NCI-H226 (cell line): ENCODE measurements at places on chromosomes 6 and 20.

DNA sequence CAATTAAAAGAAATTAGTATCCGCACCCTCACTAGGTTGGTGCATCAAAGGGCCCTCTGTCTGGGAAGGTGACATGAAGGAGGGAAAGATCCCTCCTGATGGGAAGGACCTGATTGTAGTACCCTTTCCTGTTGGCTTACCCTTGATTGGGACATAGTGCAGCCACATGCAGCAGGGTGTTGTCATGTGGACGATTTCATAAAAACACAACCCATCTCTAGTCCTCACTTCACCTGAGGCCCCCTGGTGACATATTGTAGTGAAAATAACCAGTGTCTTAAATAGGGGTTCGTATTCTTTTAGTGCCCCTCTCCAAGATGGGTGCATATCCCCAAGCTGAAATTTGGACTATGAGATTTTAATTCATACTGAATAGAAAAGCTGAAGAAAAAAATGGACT, 97.3 kb downstream of the SLX4IP start:
- DNase-seq, result no peak

- DNase-seq, result no peak
Measured at GRCh38 chr6:16374461-16375200, 136.2 kb downstream of the GMPR start.

GRCh38 chr6:148831064-148831463, 84.2 kb downstream of the UST start:
- DNase-seq, result no peak

GRCh38 chr6:12968290-12968689, 251.7 kb downstream of the PHACTR1 start:
- no peak for DNase-seq

GRCh38 chr20:57791178-57791962, 81.6 kb upstream of the PMEPA1 start:
- no peak for DNase-seq

DNA sequence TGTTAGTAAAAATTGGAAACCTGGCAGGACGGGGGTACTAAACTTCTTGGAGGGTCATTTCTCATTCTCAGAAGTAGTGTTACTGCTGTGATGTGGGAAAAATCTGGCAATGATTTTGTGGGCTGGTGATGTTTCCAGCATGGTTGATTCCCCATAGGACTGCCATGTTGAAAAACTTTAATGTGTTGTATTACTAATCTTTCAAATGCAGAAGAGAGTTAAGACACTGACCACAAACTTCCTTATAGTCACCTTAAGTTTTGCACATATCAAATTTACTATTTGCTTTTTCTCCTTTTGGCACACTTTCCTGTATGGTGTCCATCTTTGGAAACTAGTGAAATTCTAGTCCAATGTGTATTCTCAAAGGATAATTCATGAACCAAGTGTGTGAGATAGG, 236.2 kb upstream of the TAB2 start:
- no peak for DNase-seq

DNA sequence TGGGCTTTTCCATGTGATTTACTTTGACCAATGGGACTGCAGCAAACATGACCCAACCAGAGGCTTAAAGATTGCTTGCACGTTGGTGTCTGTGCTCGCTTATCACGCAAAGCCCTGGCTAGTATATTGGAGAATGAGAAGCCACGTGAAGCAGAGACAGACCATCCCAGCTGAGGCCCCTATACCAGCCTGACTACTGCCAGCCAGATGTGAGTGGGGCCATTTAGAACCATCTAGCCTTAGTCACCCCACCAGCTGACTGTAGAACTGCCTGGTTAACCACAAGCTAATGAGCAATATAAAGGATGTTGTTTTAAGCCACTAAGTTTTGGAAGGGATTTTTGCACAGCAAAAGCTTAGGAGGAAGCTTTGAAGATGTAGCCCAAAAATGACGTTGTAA, 74.5 kb downstream of the MACROD2 start:
- DNase-seq, result no peak
